Uterus (tissue), 4 donors: ENCODE measurements at places on chromosomes 6 and 20. TPM values are rescaled to one million over a fixed set of nuclear protein-coding genes. Genes with fewer than 3 reads are reported as not detected.

DNA sequence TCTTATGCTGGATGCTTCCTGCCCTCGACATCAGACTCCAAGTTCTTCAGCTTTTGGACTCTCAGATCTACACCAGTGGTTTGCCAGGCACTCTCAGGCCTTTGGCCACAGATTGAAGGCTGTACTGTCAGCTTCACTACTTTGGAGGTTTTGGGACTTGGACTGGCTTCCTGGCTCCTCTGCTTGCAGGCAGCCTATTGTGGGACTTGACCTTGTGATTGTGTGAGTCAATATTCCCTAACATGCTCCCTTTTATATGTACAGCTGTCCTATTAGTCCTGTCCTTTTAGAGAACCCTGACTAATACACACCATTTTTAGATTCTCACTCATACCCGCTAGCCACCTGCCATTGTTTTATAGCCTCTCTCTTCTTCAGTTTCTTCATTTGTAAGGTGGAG, 382.1 kb upstream of the TSHZ2 start:
- H3K4me1 ChIP-seq: no peaks in the 10 kb centered on the region
- no peaks in the 10 kb centered on the region for H3K27me3 ChIP-seq
- no peaks in the 10 kb centered on the region for H3K36me3 ChIP-seq
- H3K27ac ChIP-seq: no peak overlapping the region

- no peak for DNase-seq
- no peaks in the 10 kb centered on the region for H3K27me3 ChIP-seq
- no peak overlapping the region for H3K4me3 ChIP-seq
- no peak overlapping the region for H3K27ac ChIP-seq
- H3K36me3 ChIP-seq: no peaks in the 10 kb centered on the region
- H3K4me1 ChIP-seq: no peaks in the 10 kb centered on the region
Measured at GRCh38 chr6:53391170-53391569, 42.4 kb upstream of the ELOVL5 start.

- no peaks in the 10 kb centered on the region for H3K27me3 ChIP-seq
- H3K27ac ChIP-seq: no peak overlapping the region
- H3K36me3 ChIP-seq: no peaks in the 10 kb centered on the region
- H3K4me3 ChIP-seq: no peak overlapping the region
Measured at GRCh38 chr6:64984948-64985347, 722.1 kb downstream of the EYS start.

GRCh38 chr6:88493717-88494116, 327.6 kb upstream of the CNR1 start:
- no peaks in the 10 kb centered on the region for H3K4me1 ChIP-seq
- DNase-seq: no peak
- H3K27ac ChIP-seq: no peak overlapping the region
- no peaks in the 10 kb centered on the region for H3K27me3 ChIP-seq
- no peak overlapping the region for H3K4me3 ChIP-seq

GRCh38 chr20:36875702-36876472, at the start of gene TLDC2:
TSS of gene TLDC2 (plus strand) at chr20:36876138. CDS start at chr20:36876175, 37 bp downstream.
- H3K36me3 ChIP-seq: no peaks in the 10 kb centered on the region
- H3K27ac ChIP-seq: no peak within 1 kb of the TSS
- no peaks in the 10 kb centered on the region for H3K4me1 ChIP-seq
- no peak for DNase-seq
- no peaks in the 10 kb centered on the region for H3K27me3 ChIP-seq
- H3K4me3 ChIP-seq: no peak within 1 kb of the TSS

GRCh38 chr6:93751969-93752368, 332.6 kb upstream of the EPHA7 start:
- peaks cover 2% of the 10 kb centered on the region for H3K36me3 ChIP-seq
- no peaks in the 10 kb centered on the region for H3K27me3 ChIP-seq
- no peak for DNase-seq
- H3K4me1 ChIP-seq: no peaks in the 10 kb centered on the region
- H3K27ac ChIP-seq: no peak overlapping the region

TP53INP2 gene
- 1.2 TPM for total RNA-seq

RUNX2 gene
- total RNA-seq: 2.4 TPM
